ENCODE measurements at places on chromosomes 4 and X.

GRCh38 chr4:13340672-13341071 is 143.5 kb downstream of the RAB28 start:
- DNase-seq, result no peak

- DNase-seq, result no peak
Observed at GRCh38 chr4:15341733-15342300, 86.0 kb upstream of the C1QTNF7 start.

DNA sequence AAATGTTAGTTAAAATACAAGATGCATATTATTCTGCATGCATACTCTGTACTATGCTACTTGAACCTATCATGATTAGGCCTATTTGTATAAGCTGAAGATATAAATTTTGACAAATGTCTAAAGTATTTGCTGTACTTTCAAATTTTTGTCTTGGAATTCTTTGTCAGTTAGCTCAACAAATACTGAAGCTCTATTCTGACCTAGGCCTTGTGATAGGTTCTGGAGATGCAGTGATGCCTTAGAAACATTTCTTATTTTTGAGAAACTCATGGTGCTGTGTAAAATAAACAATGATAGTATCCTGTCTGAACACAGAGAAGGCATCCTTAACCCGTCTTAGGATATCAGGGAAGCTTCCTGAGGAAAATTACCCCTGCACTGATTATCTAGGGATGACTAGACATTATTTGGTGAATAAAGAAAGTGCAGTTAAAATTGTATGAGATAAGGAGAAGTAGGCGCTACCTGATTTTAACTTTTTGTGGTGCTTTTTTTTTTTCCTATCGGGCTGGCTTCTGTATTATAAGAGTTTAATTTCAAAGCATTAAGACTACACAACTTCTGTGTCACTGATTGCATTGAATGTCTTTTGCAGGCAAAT is 43.4 kb downstream of the MOB1B start:
- DNase-seq, result no peak

DNA sequence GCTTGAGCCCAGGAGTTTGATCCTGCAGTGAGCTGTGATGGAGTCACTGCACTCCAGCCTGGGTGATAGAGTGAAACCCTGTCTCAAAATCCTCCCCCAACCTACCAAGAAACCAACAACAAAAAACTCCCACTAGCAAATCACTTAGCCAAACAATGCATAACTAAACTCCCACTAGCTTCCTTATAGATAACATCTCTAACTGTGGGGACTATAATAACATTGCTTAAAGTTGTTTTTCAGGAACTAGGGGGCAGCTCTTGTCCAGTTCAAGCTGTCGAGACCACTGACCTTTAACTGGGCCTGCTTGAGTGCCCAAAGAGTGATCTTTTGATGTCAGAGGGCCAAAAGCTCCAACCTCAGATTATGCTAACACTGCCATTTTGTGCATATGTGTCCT is 81.7 kb downstream of the FREM3 start:
- no peak for DNase-seq

DNA sequence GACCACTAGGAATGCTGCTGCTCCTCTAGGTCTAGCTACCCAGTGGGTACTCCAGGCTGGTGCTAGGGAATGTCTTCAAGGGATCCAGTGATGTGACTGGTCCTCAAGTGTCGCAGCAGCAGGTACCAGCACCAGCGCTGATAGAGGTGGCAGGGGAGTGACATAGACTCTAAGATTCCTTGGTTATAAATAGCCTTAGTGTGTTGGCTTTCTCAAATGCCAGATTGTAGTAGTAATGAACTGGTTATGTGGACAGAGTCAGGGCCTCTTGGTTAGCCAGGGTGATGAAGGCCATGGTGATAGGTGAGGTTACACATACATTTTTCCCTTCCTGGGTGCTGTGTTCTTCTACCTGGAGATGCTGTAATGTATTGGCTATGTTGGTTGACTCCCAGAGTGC is 38.3 kb downstream of the DCLK2 start:
- no peak for DNase-seq

DNA sequence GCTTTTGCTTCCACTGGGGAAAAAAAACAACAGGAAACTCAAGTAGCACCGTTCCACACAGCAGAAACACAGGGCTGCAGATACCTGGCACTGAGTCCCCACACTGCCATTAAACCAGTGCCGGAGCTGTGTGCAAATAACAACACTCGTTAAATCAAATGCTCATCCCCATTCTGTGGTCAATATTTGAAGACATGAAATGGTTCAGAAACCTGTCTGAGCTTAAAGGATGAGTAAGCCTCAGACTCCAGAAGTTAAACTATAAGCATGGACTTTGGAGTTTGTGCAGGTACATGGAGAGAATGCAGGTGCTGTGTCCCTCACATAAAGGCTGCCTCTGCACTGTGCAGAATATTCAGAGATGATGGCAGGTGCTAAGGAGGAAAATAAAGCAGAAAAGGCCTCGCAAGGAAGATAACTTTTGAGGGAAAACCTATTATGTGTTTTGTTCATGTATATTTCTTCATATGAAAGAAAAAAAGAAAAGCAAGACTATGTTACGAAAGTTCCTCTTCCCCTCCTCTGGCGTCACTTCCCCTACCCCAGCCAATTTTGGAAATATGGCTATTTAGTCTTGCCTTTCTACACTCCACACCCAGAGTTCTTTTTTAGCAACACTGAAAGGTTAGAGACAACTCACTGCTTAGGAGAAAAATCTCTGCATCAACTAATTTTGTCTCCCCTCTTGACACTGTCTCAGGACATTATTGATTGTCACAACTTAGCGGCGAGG is 4.6 kb downstream of the MPP1 start:
- no peak for DNase-seq

DNA sequence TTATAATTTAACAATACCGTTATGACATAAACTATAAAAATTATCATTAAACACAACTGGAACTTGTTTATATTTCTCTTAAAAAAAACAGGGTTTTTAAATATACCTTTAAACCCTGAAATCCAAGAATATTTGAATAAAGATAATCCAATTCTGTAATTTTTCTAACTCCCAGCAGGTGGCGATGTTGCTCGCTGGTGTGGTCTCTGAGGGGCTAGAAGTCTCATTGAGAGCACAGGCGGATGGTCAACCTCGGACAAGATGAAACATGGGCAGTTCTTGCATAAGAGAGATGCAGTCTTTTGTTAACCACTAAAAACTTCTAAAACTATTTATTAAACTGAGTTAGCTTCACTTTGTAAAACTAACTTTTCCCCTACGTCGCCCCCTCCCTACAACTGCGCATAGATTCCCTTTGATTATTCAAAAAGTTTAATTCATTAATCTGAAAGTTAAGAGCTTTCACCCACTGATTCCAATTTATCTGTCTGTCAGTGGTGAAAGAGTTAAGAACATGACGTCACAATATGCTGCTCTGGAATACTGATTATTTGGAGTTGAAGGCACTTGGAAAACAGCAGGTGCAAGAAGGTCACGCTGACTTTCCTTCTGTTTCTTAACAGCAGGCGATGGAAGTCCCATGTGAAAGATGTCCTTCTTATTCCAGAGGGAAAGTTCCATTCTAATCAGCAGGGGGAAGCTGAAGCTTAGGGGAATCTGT is 29.5 kb downstream of the DMP1 start:
- DNase-seq, result no peak

DNA sequence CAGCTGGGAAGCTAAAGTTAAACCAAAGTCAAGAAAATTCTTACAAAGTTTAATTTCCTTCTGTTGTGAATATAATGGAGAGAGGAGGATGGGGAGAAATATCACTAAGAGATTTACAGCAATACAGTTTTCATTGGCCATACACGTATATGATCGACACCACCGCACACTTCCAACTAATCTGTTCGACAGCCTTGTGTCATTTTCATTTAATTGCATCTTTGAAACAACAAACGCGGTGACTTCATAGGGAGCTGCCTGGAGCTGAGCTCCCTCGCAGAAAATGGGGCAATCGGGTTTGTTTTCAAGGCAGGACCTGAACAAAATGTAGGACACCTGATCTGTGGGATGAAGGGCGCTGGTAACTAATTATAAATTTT is 1.3 kb downstream of the PTPN13 start:
- DNase-seq, result no peak

DNA sequence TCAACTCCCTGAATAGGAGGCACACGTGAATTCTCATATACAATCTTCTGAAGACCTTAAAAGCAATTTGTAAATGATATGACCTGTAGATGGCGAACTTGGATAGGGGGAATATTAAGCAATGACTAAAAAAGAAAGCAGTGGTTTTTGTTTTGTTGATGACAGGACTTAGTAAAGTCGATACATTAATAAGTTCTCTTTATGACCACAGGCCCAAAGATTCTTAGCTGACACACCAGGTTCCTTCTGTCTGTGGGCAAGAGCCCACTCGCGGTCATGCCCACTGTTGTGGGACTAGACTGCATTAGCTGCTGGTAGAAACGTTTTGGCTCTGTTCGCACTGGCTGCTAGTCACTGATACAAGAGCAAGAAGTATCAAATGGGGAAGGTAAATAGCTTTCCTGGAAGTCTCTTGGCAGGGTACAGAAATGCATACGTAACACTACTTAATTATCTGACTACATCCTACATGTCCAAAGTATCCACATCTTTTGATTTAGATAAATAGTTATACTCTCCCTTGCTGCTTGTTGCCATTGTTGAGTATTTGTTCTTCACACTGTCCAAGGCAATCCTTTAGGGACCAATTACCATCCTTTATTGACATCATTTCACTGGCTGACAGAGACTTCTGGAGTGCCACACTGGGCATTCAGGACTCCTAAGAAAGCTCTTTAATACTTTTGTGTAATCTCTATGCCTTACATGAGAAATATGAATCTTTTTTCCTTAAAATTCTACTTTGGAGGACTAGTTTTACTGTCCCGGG is 31.0 kb downstream of the ALPK1 start:
- DNase-seq, result peak; percentile 10

GRCh38 chrX:123851079-123851478 is 8.8 kb upstream of the XIAP start:
- DNase-seq, result no peak

DNA sequence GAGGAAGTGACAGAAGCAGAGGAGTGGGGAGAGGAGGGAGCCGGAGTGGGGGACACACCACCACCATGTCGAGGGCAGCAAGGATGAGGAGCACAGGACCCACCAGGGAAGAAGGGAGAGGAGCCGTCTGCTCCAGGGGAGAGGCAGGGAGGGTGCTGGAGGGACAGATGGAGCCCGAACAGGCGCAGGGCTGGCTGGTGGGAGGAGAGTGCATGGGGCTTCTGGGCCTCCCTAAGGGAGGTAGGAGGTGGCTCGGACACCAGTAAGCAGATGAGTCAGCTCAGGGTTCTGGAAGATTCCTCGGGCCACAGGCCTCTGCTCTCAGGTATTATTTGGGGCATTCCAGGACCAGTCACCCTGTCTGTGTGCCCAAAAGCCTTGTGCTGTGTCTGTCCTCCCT is 29.8 kb downstream of the ATP2B3 start:
- no peak for DNase-seq

DNA sequence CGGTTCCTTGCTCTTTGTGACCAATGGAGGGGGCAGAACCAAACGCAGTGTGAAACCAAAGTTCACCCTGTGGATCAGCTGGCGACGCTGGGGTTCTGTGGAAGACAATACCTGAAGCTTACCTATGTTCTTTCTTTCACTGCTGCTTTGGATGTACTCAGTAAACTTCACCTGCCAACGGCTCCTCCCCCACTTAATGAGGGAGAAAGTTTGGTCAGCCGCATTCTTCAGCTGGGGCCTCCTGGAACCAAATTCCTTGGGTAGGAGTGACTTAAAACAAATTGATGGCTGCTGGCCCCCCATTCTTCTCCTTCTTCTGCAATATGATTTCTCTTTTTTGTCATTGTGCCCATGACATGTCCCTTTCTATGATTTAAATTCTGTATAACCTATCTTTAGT is 282.4 kb downstream of the ANK2 start:
- DNase-seq, result no peak

GRCh38 chrX:67436867-67437266 is 107.0 kb upstream of the AR start:
- no peak for DNase-seq

- no peak for DNase-seq
Observed at GRCh38 chr4:24510091-24510490, 74.3 kb downstream of the DHX15 start.

GRCh38 chr4:95204267-95204844 is 344.4 kb downstream of the UNC5C start:
- DNase-seq, result no peak

- no peak for DNase-seq
Observed at GRCh38 chrX:120244395-120244734, 6.2 kb upstream of the ZBTB33 start.

DNA sequence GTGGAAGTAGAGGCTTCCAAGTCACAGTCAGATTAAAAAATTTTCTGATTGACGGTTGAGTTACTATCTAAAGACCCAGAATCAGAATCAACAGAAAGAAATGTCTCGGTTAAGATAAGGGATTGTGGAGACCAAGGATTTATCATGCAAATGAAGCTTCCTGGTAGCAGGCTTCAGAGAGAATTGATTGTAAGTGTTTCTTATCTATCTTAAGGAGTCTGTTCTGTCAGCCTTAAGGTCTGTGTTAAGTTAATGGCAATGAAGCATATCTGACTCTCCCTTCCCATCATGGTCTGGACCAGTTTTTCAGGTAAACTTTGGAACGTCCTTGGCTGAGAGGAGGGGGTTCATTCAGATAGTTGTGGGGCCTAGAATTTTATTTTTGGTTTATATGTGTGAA is 780.2 kb downstream of the FAM133A start:
- DNase-seq, result no peak

DNA sequence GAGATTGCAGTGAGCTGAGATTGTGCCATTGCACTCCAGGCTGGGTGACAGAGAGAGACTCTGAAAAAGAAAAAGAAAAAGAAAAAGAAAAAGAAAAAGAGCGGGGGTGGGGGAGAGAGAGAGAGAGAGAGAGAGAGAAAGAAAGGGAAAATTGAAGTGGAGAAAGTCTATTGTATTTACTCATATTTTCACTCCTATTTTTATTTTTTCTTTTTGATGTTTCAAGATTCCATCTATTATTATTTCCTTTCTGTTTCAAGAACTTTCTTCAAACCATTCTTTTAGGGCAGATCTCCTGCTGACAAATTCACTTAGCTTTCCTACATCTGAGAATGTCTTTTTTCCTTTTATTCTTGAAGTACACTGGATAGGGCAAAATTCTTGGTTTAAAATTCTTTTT is 57.5 kb upstream of the HDAC8 start:
- DNase-seq, result no peak

DNA sequence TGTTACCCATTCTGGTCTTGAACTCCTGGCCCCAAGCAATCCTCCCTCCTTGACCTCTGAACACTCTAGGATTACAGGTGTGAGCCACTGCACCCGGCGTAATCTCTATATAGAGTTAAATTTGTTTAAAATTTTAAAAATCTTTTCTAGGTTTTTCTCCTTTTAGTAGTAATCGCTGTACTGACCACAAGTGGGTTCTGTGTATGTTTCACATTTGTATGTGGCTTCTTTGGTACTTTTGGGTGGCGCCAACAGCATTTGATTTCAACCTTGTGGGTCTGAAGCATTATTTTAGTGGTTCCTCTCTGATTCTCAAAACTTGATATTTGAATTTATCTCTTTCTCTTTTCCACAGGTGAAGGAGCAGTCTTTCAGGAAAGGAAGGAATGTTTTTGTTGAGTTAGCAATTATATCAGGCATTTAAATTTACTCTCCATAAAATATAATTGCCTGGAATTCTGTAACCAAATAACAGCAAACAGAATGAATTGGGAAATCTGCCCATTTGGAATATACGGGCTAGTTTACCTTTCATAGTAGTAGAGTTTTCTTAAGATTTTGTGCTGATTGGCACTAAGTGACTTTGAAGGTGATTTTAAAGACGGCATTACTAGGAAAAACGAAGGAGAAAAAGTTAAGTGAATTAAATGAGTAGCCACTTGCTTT is 29.5 kb downstream of the ARHGAP10 start:
- DNase-seq, result no peak

- DNase-seq, result no peak
Observed at GRCh38 chr4:175309041-175309440, 390.9 kb downstream of the ADAM29 start.

Data from NCI-H1436 treated with DMSO at 0.1 percent for 48 hours (cell line).